Smooth muscle cell of the pulmonary artery (primary cell): ENCODE measurements at places on chromosomes 1 and 21. TPM values are rescaled to one million over a fixed set of nuclear protein-coding genes. Genes with fewer than 3 reads are reported as not detected.

Gene AMY1A
- total RNA-seq = not detected in 2 replicates

Gene HTR6
- 0.07 TPM in 1 of 2 replicates, not detected in the other for total RNA-seq

Gene OR14K1
- not detected in 2 replicates for total RNA-seq

Gene CLEC20A
- not detected in 2 replicates for total RNA-seq

Gene RCC2
- 33.9 and 39.6 TPM in 2 replicates for total RNA-seq

Gene MEAF6
- 37.9 and 41.1 TPM in 2 replicates for total RNA-seq

Gene NLRP3
- total RNA-seq = 0.33 TPM in 2 replicates

Gene ITPKB
- 6.0 and 10.5 TPM in 2 replicates for total RNA-seq

Gene CFAP141
- not detected in 2 replicates for total RNA-seq

Gene LRRC39
- 0.56 and 0.59 TPM in 2 replicates for total RNA-seq

Gene CELA2B
- 0.59 TPM in 1 of 2 replicates, not detected in the other for total RNA-seq

Gene CDK11B
- 8.6 and 10.7 TPM in 2 replicates for total RNA-seq

Gene KRTAP7-1
- total RNA-seq = not detected in 2 replicates
